Esophagus muscularis mucosa (tissue), 4 donors: ENCODE measurements at places on chromosomes 2 and 18. TPM values are rescaled to one million over a fixed set of nuclear protein-coding genes. Genes with fewer than 3 reads are reported as not detected.

- DNase-seq: no peak
Measured at GRCh38 chr2:174121175-174121574, 127.2 kb downstream of the OLA1 start.

DNA sequence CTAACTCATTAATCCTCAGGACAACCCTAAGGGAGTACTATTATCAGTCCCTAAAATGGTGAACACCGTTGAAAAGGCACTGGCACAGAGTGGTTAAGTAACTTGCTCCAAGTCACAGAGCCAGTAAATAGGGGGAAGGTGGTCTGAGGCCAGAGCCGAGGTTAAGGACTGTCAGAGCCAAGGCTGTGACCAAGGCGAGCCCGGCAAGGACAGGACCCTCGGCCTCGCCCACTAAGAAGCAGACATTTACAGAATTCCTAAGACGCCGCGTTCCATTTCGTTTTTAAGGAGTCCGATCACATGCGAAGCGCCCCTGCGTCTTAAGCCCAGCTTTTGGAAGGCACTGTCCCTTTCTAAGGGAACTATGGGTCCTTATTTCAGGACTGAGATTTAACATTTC lies 1.1 kb downstream of the PDIA6 start:
- no peak for DNase-seq

GRCh38 chr2:201344663-201345366 lies 12.3 kb downstream of the FLACC1 start:
- DNase-seq: no peak

DNA sequence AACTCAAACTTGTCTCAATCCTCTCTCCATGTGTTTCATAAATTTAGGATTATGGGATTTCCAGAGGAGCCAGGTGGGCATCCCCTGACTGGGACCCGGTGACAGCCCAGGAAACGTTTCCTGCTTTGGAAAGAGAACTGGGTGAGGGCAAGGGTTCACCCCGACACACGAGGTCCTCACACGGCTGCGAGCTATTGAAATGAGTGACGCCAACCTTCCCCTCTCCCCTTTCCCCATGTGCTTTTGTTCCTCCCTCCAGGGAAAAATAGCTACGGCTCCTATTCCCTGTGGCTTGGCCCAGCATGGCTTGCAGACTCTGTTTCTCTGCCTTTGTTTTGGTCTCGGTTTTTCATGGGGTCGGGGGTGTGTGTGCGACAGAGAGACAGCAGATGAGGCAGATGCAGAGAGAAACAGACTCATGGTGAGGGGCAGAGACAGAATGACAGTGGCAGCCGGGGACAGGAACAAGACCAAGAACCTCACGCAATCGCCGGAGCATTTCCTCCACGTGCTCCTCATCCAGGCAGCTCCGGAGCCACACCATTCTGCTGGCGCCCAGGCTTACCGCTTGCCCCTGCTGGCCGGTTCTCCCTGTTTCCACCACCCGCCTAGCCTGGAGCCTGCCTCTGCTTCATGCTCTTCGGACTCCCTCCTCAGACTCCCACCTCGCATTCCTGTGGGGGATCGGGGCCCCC lies 238.5 kb downstream of the DYSF start:
- no peak for DNase-seq

- no peak for DNase-seq
Measured at GRCh38 chr2:178844269-178844668, 37.0 kb upstream of the TTN start.

DNA sequence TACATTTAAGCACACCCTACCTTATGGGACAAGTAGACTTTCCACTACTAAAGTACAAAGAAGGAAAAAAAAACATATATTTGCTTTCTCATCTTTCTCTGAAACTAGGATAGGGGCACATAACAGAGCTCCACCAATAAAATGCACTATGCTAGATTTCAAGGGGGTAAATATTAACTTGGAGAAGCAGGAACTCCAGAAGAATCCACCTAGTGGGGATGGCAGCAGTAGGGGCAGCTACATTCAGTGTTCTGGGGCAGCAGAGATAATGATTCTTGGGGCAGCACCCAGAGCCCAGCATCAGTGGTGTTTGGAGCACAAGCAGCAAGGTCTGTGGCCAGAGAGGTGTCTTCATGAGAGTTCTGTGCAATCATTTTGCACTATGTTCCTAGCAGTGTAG lies 64.7 kb downstream of the DTNB start:
- DNase-seq: no peak

GRCh38 chr2:66251573-66251972 lies 183.4 kb upstream of the MEIS1 start:
- no peak for DNase-seq

Gene GALNT13
- total RNA-seq: 0.34 TPM

Gene CCDC85A
- 5.8 TPM for total RNA-seq

Gene CUL3
- 50.9 TPM for total RNA-seq
